ENCODE measurements at places on chromosomes 3 and 15. TPM values are rescaled to one million over a fixed set of nuclear protein-coding genes. Genes with fewer than 3 reads are reported as not detected.

TUSC7 gene
- not detected for total RNA-seq

DNA sequence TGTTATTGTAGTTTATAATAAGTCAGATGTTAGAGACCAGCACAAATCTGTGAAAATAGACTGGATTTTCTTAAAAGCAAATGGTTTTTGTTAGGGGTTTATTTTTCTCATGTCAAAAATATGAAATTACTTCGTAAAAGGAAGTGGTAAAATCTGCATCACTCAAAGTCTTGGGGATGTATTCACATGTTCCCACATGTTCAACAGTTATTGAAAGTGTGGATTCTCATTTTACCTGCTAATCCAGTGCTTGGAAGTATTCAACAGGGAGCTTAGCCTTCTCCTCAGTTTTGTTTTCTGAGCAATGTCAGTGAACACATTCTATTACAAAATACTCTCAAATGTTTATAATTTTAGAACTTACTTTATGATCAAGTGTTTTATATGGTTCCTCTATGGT, 352.0 kb downstream of the SOX2 start:
- DNase-seq: no peak

- no peak for DNase-seq
Measured at GRCh38 chr3:53493595-53493962, 832 bp upstream of the CACNA1D start.

DNA sequence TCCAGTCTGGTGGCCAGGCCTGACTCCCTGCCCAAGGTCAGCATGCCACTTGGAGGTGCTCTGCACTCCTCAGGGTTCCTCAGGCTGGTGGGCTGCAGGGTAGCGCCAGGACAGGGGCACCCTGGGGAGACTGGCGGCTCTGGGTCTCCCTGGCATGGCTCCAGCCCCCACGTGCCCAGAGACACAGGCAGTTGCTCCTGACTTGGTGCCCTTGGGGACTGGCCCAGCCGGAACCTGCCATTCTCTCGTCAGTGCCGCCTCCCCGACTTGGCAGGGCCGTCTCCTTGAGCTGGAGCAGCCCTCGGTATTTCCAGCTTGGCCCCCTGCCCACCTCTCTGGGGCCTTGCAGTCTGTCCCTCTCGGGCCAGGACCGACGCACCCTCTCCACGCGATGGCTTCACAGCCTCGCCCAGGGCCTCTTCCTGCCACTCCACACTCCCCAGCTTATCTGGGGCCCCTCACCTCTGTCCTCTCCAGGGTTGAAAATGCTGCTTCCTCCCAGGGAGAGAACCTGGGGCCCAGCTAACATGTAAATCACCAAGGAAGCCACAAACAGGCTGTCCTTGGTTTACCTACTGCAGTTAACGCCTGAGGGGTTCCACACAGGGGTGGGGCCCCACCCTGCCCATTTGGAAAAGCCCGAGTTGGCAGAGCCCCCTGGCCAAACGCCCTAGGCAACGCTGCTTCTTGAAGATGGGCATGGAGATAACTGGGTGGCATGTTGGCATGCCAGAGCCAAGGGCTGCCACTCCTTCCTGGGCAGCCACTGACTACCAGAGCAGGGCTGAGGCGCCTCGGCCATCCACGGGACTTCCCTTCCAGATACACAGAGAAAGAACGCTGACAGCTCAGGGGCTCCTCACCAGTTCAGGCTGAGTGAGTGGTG, 61.4 kb downstream of the SMAD6 start:
- DNase-seq: no peak

KCNMB3 gene
- 1.9 TPM for total RNA-seq

DNA sequence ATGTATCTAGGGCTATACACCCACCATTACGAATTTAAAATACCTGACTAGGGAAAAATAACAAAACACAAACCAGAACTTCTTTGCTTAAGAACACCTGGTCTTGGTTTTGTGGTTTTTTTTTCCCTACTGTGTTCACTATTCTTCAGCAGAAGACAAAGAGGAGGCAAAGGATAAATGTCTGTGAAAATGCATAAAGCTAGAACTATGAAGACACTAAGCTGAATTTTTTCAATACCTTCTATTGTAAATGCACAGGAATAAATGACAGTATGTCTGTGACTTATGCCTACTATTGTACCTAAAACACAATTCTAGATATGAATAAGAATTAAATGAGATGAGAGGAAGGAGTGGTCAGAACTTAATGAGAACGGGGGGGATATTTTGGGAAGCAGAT, 86.9 kb downstream of the TBL1XR1 start:
- DNase-seq: no peak

- no peak for DNase-seq
Measured at GRCh38 chr3:20097015-20097414, 56.8 kb downstream of the KAT2B start.

KPNA4 gene
- total RNA-seq: 34.4 TPM

DNA sequence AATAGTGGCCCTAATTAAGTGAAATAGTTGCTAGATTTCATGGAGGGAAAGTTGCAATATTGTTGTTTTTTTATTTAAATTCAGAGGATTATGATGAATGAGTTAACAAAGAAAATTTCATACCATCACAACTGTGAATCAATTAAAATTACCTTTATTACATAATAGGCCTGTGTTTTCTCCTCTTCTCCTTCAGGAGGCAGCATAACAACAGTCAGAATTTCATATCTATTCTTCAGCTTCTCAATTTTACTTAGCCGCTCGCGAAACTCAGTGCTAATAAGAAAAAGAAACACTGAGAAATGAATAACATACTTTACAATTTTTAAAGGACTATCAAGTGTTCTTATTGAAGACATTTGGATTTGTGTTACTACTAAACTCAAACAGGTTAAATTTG, 29.4 kb downstream of the TTC14 start:
- no peak for DNase-seq

- no peak for DNase-seq
Measured at GRCh38 chr3:146187334-146187950, 26.5 kb upstream of the PLOD2 start.

CCDC174 gene
- total RNA-seq: 25.3 TPM

DNA sequence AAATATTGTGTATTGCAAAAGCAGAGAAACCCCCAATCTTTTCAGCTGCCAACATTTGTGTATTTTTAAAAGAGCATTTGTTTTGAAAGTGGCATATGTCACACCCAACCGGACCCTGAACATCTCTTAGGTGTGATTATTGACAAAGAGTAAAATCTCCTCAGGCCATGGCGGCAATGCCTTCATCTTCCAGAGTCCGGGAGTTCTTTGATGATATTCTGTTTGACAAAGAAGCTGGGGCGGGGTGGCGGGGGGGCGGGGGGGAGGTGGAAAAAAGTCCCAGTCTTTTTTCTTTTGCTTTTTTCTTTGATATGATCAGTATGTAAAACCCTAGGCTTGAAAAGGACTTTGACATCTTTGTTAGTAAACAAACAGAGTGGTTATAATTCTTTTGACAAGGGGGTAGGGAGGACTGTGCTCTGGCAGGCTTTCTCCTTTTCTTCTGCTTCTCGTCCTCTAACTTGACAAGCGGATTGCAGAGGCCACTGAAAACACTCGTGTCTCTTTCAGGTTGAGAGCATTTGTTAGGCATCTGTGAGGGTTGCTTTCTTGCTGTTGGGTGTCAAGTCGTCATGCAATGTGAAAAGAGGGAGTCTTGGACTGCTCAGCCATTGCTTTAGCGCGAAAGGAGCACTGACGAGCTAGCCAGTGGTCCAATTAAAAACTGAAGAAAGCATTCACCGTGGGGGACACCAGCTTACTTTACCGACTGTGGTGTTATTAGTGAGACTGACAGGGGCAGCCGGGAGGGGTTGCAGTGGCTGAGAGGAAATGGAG, 243.2 kb downstream of the NSUN3 start:
- no peak for DNase-seq

SKOR1 gene
- not detected for total RNA-seq

SUCNR1 gene
- 0.07 TPM for total RNA-seq

DNA sequence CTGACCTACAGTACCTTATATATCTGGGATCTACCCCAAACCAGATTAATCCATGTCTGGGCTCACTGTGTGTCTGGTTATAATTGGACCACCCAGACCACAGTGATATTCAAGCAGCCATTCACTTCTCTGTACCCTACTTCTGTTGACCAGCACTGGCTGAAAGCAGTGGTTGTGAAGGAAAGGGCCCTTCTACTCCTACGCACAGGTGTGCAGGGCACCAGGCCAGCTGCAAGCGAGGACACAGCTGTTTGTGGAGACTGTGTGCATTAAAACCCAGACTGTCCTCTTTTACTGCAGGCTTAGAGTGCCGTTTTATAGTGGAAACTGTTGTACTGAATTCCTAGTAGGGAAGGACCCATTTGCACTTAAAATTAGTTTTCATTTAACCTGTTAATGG, 29.5 kb downstream of the CTDSPL start:
- DNase-seq: no peak

DNA sequence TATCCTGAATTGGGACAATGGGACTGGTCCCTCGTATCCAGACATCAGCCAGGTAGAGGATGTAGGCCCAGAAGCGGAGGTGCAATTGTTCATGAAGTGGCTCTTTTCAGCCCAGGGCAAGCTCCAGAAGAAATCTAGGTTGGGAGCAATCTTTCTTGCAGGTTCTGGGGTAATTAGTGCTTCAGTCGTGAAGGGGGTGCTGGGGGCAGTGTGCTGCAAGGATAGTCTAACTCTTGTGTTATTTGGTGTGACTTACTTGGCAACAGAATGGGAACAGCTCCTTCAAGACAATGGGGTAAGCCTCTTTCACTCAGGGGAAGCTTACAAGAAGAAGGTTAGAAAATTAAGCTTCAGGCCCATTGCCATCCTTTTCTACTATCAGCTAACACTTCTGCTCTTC, 273.0 kb downstream of the DIPK2A start:
- no peak for DNase-seq

GRCh38 chr15:68085052-68085451, 30.9 kb downstream of the PIAS1 start:
- no peak for DNase-seq

DNA sequence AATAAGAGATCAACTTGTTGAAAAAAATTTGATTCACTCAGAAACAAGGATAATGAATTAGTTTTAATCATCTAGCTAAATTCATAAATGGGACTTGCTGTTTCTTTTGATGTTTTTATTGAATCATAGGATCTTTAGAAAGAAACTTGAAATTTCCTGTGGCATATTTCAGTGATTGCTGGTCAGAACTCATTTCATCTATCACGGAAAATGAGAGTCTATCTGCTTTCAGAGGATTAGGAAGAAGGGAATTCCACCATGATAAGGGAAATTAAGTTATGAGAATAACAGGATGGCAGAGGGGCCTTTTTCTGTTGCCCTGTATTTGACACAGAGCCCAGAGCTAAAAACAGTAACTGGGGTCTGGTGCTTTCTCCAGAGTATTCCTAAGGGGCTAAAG, 44.9 kb upstream of the CCNL1 start:
- no peak for DNase-seq

CADPS gene
- total RNA-seq: 0.08 TPM

GRCh38 chr3:21271606-21272016, 479.4 kb downstream of the ZNF385D start:
- DNase-seq: no peak

SUMF1 gene
- 48.0 TPM for total RNA-seq

TNFAIP8L3 gene
- 0.92 TPM for total RNA-seq

GRCh38 chr3:5298453-5298852, 110.9 kb downstream of the EDEM1 start:
- no peak for DNase-seq

ERC2 gene
- 17.0 TPM for total RNA-seq

GRCh38 chr3:68936856-68937255, 4.5 kb upstream of the TAFA4 start:
- no peak for DNase-seq

GRCh38 chr3:194714564-194714963, 28.9 kb downstream of the FAM43A start:
- DNase-seq: no peak

LTF gene
- not detected for total RNA-seq

GRCh38 chr15:42060797-42061196, 33.6 kb downstream of the PLA2G4D start:
- DNase-seq: no peak

AADACL2 gene
- total RNA-seq: not detected

C2CD4A gene
- 0.75 TPM for total RNA-seq

ACKR4 gene
- not detected for total RNA-seq

GRCh38 chr3:51711352-51712037, 4.6 kb downstream of the GRM2 start:
- no peak for DNase-seq

DNA sequence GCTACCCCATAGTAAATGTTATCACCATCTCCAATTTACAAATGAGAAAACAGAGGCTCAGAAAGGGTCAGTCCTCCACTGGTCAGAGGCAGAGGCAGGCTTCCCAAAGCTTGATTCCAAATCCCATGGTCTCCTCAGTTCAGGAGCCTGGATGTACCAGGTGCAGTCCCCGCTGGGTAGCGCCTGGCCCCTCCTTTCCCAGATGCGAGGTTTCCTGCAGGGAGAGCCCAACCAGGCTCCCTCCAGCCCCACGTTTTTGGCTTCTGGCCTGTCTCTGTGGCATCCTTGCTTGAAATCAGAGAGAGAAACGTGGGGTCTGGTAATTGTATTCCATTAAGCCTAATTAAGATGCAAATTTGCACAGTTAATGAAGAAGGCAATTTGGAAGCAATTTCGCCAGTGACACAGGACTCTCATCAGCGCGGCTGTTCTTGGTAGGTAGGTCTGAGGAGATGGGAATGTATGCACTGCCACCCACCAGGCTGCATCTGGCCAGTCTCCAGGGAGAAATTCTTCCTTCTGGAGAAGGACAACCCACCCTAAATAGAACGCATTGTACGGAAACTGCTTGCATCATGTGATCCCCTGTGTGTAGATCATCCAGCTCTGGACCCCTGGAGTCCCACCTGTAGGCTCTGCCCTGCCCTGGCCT, 50.5 kb downstream of the HRH1 start:
- DNase-seq: no peak

- peak; percentile 98 for DNase-seq
Measured at GRCh38 chr3:171306631-171307030, 153.6 kb downstream of the TNIK start.

- no peak for DNase-seq
Measured at GRCh38 chr3:109353057-109353456, 15.7 kb upstream of the DPPA4 start.

CLDN16 gene
- 12.0 TPM for total RNA-seq

DNA sequence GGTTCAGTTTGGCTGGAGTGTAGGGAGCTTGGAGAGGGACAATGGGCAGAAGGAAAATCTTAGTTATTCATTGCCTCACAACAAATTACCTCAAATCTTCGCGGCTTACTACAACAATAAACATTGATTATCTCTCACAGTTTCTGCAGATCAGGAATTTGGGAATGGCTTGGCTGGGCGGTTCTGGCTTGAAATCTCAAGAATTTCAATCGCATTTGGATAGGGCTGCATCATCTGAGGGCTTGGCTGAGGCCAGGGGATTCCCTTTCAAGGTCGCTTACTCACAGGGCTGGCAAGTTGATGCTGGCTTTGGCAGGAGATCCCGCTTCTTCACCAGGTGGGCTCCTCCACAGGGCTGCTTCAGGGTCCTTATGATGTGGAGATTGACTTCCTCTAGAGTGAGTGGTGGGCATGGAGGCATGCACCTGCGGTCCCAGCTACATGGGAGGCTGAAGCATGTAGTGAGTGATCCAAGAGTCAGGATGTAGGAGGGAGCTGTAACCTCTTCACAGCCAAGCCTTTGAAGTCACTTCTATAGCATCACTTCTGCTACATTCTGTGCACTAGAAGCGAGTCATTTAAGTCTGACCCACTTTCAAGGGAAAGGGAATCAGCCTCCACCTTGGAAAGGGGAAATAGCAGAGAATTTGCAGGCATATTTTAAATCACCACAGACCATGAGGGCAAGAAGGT, 63.1 kb downstream of the CDC25A start:
- no peak for DNase-seq

Measured in kidney epithelial cell (primary cell).